Stimulated activated CD4-positive, alpha-beta T cell treated with anti-CD3 and anti-CD28 coated beads, Interleukin-4, amount 100 ng/mL, for 48 hours (primary cell): ENCODE measurements at places on chromosomes 3 and 15.

DNA sequence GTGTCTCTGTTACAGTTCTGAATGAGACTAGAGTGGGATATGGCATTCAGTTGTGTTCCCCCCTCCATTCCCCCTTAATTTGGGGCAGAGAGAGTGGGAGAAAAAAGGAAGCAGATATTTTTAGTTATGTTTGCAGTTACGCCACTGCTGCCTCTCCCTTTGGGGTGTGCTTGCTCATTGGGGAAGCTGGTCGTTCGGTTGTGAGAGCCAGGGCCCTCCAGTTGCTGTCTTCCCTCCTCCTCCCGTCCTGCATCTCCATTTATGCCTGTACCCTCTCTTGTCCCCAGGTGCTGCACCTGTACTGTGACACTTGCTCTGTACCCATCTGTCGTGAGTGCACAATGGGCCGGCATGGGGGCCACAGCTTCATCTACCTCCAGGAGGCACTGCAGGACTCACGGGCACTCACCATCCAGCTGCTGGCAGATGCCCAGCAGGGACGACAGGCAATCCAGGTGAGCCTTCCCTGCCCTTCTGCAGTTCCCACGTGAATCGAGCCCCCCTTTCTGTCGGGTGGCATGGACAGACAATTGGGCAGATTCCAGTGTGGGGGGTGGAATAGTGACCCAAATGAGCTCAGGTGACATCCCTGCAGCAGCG is 55.8 kb downstream of the TRIM71 start:
- DNase-seq, result no peak

GRCh38 chr15:81411051-81411450 is 37.0 kb upstream of the TMC3 start:
- no peak for DNase-seq

DNA sequence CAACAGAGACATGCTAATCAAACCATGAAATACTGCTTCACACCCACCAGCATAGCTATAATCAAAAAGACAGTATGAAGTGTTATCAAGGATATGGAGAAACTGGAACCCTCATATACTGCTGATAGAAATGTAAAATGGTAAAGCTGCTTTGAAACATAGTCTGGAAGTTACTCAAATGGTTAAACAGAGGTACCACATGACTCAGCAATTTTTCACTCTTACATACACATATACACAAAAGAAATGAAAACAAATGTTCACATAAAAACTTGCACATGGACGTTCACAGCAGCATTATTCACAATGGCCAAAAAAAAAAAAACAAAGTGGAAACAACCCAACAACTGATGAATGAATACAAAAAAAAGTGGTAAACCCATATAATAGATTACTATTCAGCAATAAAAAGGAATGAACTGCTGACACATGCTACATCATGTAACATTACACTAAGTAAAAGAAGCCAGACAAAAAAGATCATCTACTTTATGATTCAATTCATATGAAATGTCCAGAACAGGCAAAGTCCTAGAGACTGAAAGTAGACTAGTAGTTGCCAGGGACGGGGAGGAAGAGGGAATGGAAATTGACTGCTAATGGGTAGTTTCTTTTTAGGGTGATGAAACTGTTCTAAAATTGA is 23.2 kb downstream of the ZNF148 start:
- no peak for DNase-seq

DNA sequence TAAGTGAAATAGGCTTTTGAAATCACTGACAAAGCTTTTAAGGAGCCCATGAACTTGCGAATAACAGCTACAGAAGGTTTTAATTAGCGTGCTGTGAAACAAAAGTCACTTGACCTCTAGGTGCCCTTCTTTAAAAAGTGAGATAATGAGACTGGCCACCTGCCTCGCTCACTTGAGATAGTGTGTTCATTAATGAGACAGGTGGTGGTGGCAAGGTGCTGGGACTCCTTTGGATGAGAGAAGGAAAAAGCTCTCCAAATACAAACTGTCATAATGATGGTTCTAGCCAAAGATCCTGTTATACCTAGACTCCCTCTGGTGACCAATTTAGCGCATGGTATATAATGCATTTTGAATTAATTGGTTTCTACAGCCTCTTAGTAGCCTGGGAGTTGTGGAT is 22.7 kb upstream of the IREB2 start:
- no peak for DNase-seq

DNA sequence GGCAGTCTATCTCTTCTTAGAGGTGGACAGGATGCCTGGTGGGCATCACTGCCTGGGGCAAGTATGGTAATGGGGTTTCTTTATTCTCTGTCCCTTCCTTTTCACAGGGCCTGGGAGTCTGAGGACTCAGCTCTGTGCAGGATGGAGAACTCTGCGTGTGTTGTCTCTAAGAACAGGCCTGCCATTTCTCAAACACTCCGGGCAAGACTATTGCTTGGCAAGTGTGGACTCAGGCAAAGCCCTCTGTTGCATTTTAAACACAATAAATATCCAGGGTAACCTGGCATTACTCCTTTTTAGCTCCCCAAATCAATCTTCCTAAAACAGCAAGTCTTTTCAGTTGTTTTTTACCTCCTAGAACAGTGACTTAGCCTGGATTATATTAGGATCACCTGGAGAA is 185.1 kb upstream of the ROPN1 start:
- no peak for DNase-seq

GRCh38 chr3:25169151-25169550 is 258.9 kb upstream of the RARB start:
- no peak for DNase-seq

- DNase-seq, result no peak
These were observed 19.5 kb downstream of the PRKCD start for GRCh38 chr3:53180305-53181023.

GRCh38 chr3:138434875-138435772 is 708 bp downstream of the ESYT3 start:
- DNase-seq, result no peak

DNA sequence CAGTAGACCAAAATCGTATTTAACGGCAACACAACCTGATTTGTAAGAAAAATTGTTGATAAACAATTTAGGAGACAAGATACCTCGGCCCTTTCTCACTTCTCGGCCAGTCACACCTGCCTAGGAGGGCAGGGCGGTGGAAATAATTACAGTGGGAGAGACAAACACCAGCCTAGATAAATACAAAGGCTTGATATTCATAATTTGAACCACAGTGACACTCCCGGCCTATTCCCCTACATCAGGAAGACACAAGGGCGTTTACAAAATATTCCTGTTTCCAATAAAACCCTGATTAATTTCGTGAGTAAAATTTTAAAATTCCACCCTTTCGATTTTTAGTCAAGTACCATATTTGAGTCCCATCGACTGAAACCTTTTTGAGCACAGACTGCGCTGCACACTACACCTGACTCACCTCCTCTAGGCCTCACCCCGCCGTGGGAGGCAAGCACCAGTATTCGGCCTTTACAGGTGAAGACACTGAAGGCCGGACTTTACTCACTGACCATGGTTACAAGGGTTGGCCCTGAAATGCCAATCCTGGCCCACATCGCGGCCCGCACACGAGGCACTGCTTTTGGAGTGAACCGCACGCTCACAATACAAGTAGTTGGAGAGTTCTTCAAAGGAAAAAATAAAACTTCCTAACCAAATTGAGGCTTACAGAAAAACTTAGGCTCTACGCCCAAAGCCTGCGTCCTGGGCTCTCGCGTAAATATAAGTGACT is 794 bp downstream of the ARPP19 start:
- peak; percentile 31 for DNase-seq

DNA sequence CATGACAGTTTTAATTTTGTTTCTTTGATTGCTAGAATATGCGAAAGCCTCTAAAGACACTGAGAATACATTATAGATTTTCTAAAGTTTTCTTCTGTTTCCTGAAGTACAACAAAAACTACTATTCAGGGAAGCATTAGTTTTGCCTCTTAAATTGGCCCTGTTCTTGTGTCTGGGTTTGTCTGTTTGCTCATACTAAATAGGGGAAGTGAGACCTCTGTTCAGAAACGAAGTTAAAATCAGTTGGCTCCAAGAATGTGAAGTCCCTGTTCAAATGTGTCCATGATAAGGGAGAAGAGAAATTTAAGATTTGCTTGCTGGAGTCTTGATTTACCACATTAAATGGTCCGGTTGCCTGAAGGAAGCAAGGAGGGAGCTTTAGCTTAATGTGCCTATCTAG is 327.3 kb upstream of the GBE1 start:
- no peak for DNase-seq

GRCh38 chr3:162525771-162526170 is 1029.2 kb downstream of the OTOL1 start:
- no peak for DNase-seq

GRCh38 chr3:128803307-128803706 is 76.1 kb upstream of the ACAD9 start:
- DNase-seq, result no peak

DNA sequence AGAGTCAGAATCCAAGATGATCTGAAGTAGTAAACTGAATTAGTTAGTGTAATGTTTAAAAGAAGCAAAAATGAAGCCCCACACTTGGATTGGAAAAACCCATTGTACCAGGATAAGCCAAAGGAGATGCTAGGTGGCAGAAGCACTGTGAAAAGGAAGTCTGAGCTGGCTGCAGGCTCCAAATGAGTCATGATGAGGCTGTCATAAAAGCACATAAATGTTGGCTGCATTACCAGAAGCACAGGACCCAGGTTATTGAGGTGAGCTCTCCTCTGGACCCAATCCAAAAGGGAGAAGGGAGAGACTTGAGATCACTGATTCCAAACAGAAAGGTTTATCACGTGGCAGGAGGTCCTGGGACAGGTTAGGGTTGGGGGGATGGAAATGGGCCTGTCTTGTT is 3.2 kb upstream of the ACAN start:
- DNase-seq, result no peak
